ENCODE measurements at places on chromosomes 13 and 19.
A peak's percentile ranks its signal among the peaks of the same experiment; 100 is the strongest.

DNA sequence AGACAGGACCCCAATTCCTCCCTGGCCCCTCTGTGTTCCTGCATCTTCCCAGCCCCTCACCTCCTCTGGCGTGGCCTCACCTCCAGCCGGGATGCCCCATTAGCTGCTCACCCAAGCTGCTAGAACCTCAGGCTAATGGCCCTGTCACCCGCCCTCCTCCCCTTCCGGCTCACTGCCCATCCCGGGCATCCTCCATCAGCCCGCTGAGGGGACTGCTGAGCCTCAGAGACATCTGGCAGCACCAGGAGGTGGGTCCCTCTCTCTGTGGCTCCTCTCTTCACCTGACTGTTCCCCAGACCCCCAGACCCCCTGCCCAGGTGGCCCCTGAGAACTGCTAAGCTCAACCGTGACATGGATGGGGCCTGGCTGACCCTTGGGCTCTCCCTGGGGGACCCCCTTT, 2.9 kb downstream of the FFAR1 start:
- peak; percentile 60 for DNase-seq

DNA sequence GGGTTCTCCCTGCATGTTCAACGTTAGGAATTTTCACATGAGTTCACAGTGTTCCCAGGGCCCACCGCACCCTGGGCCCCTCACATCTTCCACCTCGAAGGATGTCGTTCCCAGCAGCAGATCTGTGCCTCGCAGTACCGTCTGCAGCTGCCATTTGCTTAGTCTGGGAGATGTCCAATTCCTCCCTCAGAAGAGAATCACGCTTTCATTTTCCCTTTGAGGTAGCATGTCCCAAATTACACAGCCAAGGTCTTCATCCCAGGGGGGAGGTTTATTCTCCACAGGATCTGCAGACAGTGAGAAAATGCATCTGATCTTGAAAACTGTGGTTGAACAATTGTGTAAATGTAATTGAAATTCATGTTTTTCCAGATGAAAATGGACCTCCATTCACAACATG, 150.2 kb downstream of the DCT start:
- DNase-seq, result no peak

GRCh38 chr19:18503337-18503970, 18.4 kb downstream of the ELL start:
- no peak for DNase-seq

DNA sequence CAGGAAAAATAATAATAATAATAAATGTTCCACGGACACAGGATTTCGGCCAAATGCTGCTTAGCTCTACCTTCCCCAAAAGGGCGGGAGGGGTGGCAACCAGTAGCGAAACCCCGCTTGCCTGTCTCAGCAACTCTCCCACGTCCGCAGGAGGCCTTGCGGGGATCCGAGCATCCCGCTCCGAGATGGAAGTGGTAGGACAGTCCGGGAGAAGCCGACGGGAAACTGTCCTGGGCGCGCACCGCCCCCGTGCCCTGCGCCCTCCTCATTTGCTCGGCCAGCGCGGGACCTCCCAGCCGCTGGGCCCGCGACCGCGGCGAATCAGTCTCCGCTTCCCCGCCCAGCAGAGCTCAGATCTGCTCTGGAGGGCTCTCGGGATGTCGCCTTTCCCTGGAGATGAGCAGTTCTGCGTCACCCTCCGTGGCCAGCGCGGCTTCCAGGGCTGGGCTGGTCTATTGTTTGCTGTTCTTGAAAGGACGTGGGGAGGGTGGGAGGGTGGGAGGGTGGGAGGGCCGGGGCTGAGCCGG, 48.9 kb upstream of the PABPC3 start:
- peak; percentile 76 for DNase-seq

- DNase-seq, result peak; percentile 12
Observed at GRCh38 chr13:32911506-32911905, 104.7 kb upstream of the KL start.

DNA sequence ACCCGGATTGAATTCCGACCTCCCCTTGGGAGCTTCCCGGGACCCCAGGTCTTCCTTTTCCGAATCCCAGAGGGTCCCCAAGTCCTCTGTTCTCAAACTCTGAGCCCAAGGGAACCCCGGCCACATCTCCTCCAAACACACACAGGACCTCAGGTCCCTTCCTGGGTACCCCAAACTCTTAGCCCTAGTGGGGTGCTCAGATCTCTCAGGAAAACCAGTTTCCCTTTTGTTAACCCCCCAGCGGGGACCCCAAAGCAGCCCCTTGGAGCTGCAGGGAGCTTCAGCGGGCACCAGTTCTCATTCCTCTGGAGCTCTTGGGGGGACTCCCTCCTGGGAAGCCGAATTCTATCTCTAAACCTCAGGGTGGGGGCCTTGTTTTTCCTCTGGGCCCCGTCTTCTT, 774 bp downstream of the CACNG6 start:
- no peak for DNase-seq

GRCh38 chr19:6228551-6229215, 51.1 kb downstream of the MLLT1 start:
- no peak for DNase-seq

- DNase-seq, result no peak
Observed at GRCh38 chr19:10113964-10114650, 2.6 kb downstream of the P2RY11 start.

- DNase-seq, result no peak
Observed at GRCh38 chr19:1849132-1849474, 820 bp upstream of the REXO1 start.

GRCh38 chr13:41720839-41721561, 239.9 kb downstream of the VWA8 start:
- DNase-seq, result no peak

GRCh38 chr13:25645681-25646080, 273.9 kb downstream of the ATP8A2 start:
- no peak for DNase-seq

DNA sequence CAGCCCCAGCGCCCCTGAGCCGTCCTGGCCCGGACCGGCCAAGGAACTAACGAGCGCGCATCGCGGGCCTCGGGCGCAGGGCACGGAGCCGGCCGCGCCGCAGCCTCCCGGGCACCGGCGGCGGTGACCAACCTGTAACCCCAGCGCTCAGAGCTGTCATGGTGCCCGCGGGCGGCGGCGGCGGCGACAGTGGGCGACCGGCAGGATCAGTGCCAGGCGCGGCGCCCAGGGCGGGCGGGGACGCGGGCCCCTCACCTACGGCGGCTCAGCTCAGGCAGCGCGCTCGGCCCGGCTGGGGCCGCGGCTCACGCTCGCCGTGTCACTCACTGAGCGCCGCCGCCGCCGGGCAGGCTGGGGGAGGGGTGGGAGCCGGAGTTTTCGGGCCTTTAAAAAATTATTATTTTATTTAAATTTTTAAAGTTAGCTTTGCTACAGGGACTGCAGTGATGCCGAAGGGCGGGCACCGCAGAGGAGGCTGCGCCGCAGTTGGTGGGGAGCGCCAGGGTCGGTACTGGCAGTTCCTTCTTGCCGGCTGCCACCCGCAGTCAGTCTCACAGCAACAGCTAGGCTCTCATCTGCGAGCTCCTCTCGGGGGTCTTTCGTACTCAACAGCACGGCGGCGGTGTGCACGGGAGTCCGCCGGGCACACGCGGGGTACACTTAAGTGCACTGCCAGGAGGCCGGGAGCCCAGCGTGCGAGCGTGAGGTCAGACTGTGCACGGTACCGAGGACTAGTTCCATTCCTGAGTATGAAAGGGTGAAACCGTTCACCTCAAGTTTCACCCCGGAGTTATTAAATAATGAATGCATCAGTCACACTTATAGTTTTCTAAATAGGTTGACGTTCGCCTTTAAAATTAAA, at the start of gene NALCN:
Gene NALCN (minus strand): TSS at position 328 of the 862 bp plus-strand sequence. CDS start 17,382 bp downstream, outside the sequence.
- DNase-seq, result peak; percentile 65

- no peak for DNase-seq
Observed at GRCh38 chr13:22126433-22127021, 455.7 kb downstream of the FGF9 start.

- DNase-seq, result no peak
Observed at GRCh38 chr19:5113633-5114586, 145.0 kb downstream of the KDM4B start.

- DNase-seq, result no peak
Observed at GRCh38 chr13:25652764-25653163, 281.0 kb downstream of the ATP8A2 start.

GRCh38 chr19:54207983-54208783, 7.5 kb downstream of the RPS9 start:
- no peak for DNase-seq

DNA sequence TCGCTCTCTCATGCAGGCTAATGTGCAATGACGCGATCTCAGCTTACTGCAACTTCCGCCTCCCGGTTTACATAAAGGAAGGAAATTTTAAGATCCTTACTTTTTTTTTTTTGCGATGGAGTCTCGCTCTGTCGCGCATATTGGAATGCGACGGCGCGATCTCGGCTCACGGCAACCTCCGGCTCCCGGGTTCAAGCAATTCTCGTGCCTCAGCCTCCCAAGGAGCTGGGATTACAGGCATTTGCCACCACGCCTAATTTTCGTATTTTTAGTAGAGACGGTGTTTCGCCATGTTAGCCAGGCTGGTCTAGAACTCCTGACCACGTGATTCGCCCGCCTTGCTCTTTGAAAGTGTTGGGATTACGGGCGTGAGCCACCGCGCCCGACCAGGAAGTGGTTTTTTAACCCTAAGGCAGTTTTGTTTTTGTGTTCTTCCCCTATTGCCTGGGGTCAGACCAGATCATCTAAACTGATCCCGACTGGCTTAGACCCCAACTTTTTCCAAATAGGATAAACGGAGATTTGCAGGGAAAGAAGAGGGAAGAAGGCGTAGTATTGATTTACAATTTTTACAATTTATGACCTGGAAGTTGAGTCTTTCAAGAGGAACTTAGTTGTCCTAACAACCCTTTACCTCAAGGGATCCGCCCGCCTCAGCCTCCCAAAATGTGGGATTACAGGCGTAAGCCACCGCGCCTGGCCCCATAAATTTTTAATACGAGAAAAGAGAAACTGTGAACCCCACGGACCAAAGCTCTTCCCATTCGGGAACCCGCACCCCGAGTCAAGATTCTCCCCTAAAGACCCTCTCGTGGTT, 142.0 kb downstream of the ZNF737 start:
- DNase-seq, result peak; percentile 7

GRCh38 chr19:35407619-35408018, 36.8 kb downstream of the GPR42 start:
- no peak for DNase-seq

DNA sequence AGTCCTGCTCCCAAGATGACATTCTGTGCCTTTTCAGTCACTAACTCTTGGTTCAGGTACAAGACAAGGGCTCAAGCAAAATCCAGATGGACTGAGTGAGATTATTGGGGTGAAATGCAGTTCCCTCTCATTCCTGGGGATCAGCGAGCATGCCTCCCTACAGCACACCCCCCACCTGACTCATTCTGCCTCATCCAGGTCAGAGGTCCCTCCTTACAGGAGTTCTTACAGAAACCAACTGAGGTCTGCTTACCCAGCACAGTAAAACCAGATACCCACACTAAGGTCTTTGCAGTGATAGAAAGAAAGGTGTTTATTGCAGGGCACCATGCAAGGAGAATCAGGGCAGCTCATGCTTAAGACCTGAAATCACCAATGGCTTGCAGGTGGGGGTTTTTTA, 21.6 kb upstream of the MRI1 start:
- no peak for DNase-seq

DNA sequence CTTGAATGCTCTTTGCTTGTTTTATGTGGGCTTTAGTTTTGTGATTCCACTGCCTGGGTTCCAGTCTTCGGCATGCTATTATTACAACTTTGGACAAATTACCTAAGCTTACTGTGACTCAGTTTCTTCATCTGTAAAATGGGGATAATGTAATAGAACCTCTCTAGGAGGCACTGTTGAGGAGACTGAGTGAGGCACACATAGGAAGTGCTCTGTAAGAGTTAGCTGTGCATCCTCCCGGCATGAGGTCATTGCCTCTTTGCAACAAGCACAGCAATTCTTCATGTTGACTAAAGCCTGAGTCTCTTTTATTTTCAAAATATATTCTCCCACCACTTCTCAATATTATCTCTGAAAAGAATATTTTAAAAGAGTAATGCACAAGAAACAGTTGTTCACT, 227.4 kb downstream of the DLEU7 start:
- no peak for DNase-seq

GRCh38 chr19:23294141-23294540, 43.9 kb upstream of the ZNF724 start:
- no peak for DNase-seq

DNA sequence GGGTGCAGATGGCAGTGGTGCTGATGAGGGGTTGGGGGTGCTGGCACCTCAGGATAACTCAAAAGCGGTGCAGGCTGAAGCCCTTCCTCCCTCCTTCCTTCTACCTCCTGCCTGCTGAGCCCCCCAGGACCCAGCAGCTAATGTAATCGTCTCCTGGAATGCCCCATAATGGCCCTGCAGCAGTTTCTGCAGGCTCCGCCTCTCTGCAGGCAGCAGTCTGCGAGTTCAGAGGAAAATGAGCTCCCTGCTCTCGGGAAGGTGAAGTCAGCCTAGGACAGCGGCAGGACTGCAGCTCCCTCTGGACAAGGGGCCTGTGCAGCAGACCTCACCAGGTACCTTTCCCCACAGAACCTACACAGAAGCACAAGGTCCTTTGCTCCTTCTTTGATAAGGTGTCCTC, 130.9 kb downstream of the ZDHHC20 start:
- DNase-seq, result peak; percentile 29

- no peak for DNase-seq
Observed at GRCh38 chr13:33099860-33100259, 83.6 kb downstream of the KL start.

- DNase-seq, result no peak
Observed at GRCh38 chr13:97280478-97280877, 58.3 kb downstream of the MBNL2 start.

DNA sequence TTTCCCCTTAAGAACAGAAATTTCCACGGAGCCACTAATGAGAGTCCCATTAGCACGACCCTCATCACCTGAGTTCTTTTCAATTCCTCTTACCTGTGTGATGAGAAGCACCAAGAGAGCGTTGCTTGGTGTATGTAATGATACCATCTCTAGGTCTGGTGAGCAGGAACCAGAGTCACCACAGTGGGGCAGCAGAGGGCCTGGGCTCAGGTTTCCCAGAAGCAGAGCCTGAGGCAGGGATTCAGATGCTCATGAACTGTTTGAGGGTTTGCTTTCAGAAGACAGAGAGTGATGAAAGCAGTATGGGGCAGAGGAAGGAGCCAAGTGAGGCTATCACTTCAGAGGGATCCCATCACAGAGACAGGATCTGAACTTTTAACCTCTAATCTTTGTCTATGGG, 3.1 kb upstream of the PTPRH start:
- DNase-seq, result no peak

All from nephron progenitor cell (in vitro differentiated cells).